Activated T-helper 1 cell treated with anti-CD3 and anti-CD28 coated beads, Interleukin-12 subunit alpha, Interleukin-12 subunit beta, Interleukin-2, Interleukin-4 antibody, amounts not matched to agents 30 ng/mL and 10 ng/mL and 1 ng/mL, durations not matched to agents 14 hours and 24 hours and 36 hours (primary cell): ENCODE measurements at places on chromosomes 3 and 15. TPM values are rescaled to one million over a fixed set of nuclear protein-coding genes. Genes with fewer than 3 reads are reported as not detected.

DNA sequence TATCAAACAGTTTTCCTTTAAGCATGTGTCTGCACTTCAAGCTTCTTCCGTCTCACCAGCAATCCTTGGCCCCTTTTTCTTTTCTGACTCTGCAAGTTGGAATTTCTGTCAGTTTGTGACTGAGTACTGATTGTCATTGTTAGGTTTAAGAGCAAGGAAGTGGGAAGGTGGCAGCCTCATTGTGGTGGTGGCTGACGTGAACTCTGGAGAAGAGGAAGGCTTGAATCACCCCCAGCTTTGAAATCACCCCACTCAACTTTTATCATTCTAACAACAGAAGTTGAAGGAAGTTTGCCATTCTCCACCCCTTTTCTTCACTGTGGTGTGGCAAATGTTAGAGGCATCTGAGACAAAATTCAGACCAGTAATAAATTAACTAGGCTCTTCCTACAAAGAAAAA is 231.6 kb upstream of the AGTR1 start:
- no peak for DNase-seq
- no peaks in the 10 kb centered on the region for H3K4me1 ChIP-seq
- no peak overlapping the region for H3K27ac ChIP-seq
- no peaks in the 10 kb centered on the region for H3K36me3 ChIP-seq
- no peaks in the 10 kb centered on the region for H3K27me3 ChIP-seq
- no peak overlapping the region for H3K4me3 ChIP-seq

DNA sequence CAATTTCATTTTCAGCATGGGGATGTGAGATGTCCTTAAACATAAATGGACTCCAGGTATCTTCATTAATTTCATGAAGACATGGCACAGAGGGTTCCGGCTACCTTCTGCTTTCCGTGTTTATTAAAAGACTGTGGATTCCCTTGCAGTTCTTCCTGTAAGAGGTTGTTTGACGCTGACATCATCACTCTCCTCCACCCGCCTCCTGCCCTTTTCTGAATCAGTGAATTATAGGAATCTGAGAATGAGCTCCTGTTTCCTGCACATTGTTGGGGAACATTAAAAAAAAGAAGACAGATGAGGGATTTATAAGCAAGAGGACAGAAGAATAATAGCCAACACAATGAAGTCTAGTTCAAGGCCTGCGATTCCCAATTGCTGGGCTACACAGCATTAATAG is 191.3 kb downstream of the LPP start:
- H3K4me3 ChIP-seq = no peak overlapping the region
- no peak overlapping the region for H3K27ac ChIP-seq
- peaks cover 18% of the 10 kb centered on the region for H3K4me1 ChIP-seq
- no peak for DNase-seq
- H3K27me3 ChIP-seq = peaks cover 12% of the 10 kb centered on the region
- H3K36me3 ChIP-seq = peaks cover 13% of the 10 kb centered on the region

DNA sequence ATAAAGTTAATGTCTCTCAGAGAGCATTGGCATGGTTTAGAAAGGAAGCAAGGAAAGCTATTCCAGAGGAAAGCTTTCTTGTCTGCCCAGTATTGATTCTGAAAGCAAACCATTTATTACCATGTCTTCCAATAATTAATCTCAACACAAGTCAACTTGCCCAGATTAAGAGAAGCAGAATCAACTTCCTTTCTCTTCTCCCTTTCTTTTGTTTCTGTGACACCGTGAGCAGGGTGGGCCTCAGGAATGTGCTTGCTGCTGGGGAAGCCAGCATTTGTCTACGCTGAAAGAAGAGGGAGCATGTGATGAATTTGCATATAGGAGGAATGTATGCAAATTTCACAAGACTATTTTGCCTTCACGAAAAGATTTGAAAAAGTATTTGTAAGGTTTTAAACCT is 368.6 kb upstream of the ROPN1 start:
- H3K4me3 ChIP-seq = no peak overlapping the region
- no peaks in the 10 kb centered on the region for H3K4me1 ChIP-seq
- H3K27ac ChIP-seq = no peak overlapping the region
- peaks cover 10% of the 10 kb centered on the region for H3K27me3 ChIP-seq

- no peak overlapping the region for H3K27ac ChIP-seq
- H3K4me3 ChIP-seq = no peak overlapping the region
- no peak for DNase-seq
- no peaks in the 10 kb centered on the region for H3K36me3 ChIP-seq
- no peaks in the 10 kb centered on the region for H3K4me1 ChIP-seq
Observed at GRCh38 chr3:60325610-60326170, 925.6 kb downstream of the FHIT start.

GRCh38 chr15:68340726-68341671 is 63.5 kb downstream of the FEM1B start:
- no peak overlapping the region for H3K4me3 ChIP-seq
- H3K36me3 ChIP-seq = no peaks in the 10 kb centered on the region
- H3K27me3 ChIP-seq = peaks cover 6% of the 10 kb centered on the region
- no peaks in the 10 kb centered on the region for H3K4me1 ChIP-seq

- H3K27ac ChIP-seq = no peak overlapping the region
- H3K4me3 ChIP-seq = no peak overlapping the region
- H3K4me1 ChIP-seq = no peaks in the 10 kb centered on the region
- H3K27me3 ChIP-seq = no peaks in the 10 kb centered on the region
- H3K36me3 ChIP-seq = no peaks in the 10 kb centered on the region
Observed at GRCh38 chr3:22216601-22217000, 465.6 kb upstream of the ZNF385D start.

DNA sequence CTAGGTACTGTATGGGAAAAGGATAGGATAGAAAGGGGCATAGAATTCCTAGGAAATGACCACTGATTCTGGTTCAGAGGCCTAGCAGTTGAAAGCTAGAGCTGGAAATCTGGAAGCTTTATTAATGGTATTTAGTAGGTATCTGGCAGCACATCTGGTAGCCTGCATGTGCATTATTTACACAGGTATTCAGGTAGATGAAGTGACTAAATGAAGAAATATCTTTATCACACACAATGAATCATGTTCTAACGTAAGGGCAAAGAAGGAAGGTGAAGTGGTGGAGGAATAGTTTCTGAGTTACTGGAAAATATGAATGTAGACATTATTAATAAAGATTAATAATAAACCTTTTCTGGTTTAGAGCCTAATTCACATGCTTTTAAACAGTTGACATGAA is 119.9 kb downstream of the MBNL1 start:
- H3K27ac ChIP-seq = peak overlapping the region; percentile 36
- no peak for DNase-seq
- H3K36me3 ChIP-seq = peaks cover 12% of the 10 kb centered on the region
- no peaks in the 10 kb centered on the region for H3K27me3 ChIP-seq
- H3K4me1 ChIP-seq = peaks cover 57% of the 10 kb centered on the region

DNA sequence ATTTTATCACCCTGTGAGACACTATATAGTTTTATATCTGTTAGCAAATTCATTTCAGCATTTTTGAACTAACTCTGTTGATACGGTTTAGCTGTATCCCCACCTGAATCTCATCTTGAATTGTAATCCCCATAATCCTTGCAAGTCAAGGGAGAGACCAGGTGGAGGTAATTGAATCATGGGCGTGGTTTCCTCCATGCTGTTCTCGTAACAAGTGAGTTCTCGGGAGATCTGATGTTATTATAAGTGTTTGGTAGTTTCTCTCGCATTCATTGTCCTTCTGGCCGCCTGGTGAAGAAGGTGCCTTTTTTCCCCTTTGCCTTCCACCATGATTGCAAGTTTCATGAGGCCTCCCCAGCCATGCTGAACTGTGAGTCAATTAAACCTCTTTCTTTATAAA is 53.2 kb upstream of the TMC3 start:
- no peak for DNase-seq
- no peak overlapping the region for H3K27ac ChIP-seq
- no peaks in the 10 kb centered on the region for H3K36me3 ChIP-seq
- no peaks in the 10 kb centered on the region for H3K4me1 ChIP-seq
- H3K4me3 ChIP-seq = no peak overlapping the region

- H3K36me3 ChIP-seq = no peaks in the 10 kb centered on the region
- no peak overlapping the region for H3K4me3 ChIP-seq
- no peak overlapping the region for H3K27ac ChIP-seq
- H3K27me3 ChIP-seq = no peaks in the 10 kb centered on the region
Observed at GRCh38 chr15:88083811-88084760, 172.5 kb downstream of the NTRK3 start.

DNA sequence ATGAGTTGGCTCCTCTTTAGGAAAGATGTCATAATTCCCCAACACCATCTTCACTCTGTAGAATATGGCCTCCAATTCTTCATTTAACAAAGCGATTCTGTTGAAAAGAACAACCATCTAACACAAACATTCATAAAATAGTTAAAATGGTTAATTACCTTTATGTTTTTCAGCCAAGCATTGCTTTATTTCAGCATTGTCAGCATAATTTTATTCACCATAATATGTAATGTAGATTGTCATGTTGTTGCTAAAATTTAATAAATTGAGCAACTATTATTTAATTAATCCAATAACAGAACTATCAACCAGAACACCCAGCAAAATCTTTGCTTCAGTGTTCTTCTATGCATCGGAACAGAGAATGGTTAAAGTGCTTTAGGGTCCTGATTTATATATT is 46.2 kb upstream of the EPHA3 start:
- no peaks in the 10 kb centered on the region for H3K27me3 ChIP-seq
- H3K27ac ChIP-seq = no peak overlapping the region
- no peak overlapping the region for H3K4me3 ChIP-seq

DNA sequence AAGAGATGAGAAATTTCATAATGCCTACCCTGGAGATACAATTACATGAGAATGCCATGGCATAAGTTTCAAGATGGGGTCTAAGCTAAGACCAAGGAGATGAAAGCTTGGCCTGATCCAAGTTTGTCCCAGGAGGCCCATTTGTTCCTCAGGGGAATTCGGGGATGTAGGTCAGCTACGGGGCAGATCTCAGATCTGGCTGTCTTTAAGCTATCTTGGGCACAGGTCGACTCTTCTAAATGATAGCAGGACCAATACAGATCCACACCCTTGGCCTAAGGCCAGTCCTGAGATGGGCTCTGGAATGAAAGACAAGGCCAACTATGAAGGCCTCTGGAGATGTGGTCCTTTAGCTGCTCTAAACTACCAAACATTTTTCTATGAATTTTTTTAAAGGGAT is 16.6 kb downstream of the ABI3BP start:
- H3K4me3 ChIP-seq = no peak overlapping the region
- no peak for DNase-seq
- H3K27ac ChIP-seq = no peak overlapping the region

DNA sequence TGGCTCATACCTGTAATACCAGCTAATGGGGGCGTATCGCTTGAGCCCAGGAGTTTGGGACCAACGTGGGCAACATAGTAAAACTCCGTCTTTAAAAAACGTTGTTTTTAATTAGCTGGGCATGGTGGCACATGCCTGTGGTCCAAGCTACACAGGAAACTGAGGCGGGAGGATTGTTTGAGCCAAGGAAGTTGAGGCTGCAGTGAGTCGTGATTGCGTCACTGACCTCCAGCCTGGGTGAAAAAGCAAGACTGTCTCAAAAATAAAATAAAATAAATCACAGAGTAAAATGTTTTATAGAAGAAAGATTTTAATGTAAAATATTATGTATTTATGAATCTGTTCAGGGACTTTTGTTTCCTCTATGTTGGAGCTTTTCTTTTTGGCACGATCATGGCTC is 15.3 kb upstream of the STRIT1 start:
- H3K27me3 ChIP-seq = peaks cover 2% of the 10 kb centered on the region
- no peak overlapping the region for H3K27ac ChIP-seq
- H3K4me3 ChIP-seq = no peak overlapping the region
- DNase-seq = no peak
- no peaks in the 10 kb centered on the region for H3K36me3 ChIP-seq
- H3K4me1 ChIP-seq = no peaks in the 10 kb centered on the region

DNA sequence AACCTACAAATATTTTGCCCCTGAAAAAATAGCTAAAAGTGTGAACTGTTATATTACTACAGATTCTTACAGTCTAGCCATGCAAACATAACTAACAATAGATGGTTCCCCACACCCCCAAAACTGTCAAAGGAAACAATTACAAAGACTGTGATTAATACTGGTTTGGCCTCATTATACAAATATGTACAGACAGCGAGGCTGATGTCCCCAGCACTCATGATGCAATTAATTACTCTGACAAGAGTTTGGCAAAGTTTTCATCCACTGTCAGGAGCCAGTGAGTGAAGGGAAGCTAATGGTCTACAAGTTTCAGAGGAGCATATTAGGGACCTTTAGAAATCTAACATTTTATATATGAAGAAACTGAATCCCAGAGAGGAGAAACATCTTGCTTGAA is 61.0 kb downstream of the HMG20A start:
- DNase-seq = no peak
- no peak overlapping the region for H3K27ac ChIP-seq
- H3K4me3 ChIP-seq = no peak overlapping the region
- no peaks in the 10 kb centered on the region for H3K27me3 ChIP-seq

- peaks cover 4% of the 10 kb centered on the region for H3K27me3 ChIP-seq
- peak within 1 kb of the TSS; percentile 90 for H3K4me3 ChIP-seq
- peak; percentile 88 for DNase-seq
- peaks cover 18% of the 10 kb centered on the region for H3K4me1 ChIP-seq
- H3K36me3 ChIP-seq = peaks cover 2% of the 10 kb centered on the region
- peak within 1 kb of the TSS; percentile 80 for H3K27ac ChIP-seq
Observed at GRCh38 chr3:142148792-142149672, at the start of gene TFDP2. Gene TFDP2, minus strand, starts transcription at chr3:142149544. Its CDS starts 47,795 bp downstream, at chr3:142101749.

- H3K27me3 ChIP-seq = peaks cover 31% of the 10 kb centered on the region
- H3K27ac ChIP-seq = peak overlapping the region; percentile 64
- no peak for DNase-seq
- H3K36me3 ChIP-seq = peaks cover 3% of the 10 kb centered on the region
- peaks cover 36% of the 10 kb centered on the region for H3K4me1 ChIP-seq
- H3K4me3 ChIP-seq = peak overlapping the region; percentile 74
Observed at GRCh38 chr3:194142156-194142910, 6.4 kb downstream of the HES1 start.

GRCh38 chr3:105805404-105805803 is 63.4 kb downstream of the CBLB start:
- H3K36me3 ChIP-seq = peaks cover 43% of the 10 kb centered on the region
- H3K27me3 ChIP-seq = no peaks in the 10 kb centered on the region
- DNase-seq = no peak

- DNase-seq = no peak
- no peak overlapping the region for H3K4me3 ChIP-seq
- H3K27ac ChIP-seq = no peak overlapping the region
- H3K27me3 ChIP-seq = no peaks in the 10 kb centered on the region
- no peaks in the 10 kb centered on the region for H3K36me3 ChIP-seq
Observed at GRCh38 chr3:76039431-76039830, 254.1 kb upstream of the ZNF717 start.

GRCh38 chr15:24683736-24684135 is 8.2 kb downstream of the NPAP1 start:
- H3K4me3 ChIP-seq = no peak overlapping the region
- H3K36me3 ChIP-seq = no peaks in the 10 kb centered on the region
- H3K4me1 ChIP-seq = no peaks in the 10 kb centered on the region
- no peaks in the 10 kb centered on the region for H3K27me3 ChIP-seq
- H3K27ac ChIP-seq = no peak overlapping the region

The SYNPR gene
- not detected in 2 replicates for total RNA-seq

The GRAMD2A gene
- total RNA-seq = 0.21 TPM in 1 of 2 replicates, not detected in the other

The INSYN1 gene
- not detected in 2 replicates for total RNA-seq

The IL17RD gene
- 0.15 TPM in 1 of 2 replicates, not detected in the other for total RNA-seq

The CRYGS gene
- total RNA-seq = 3.2 TPM in 2 replicates

The SLC12A1 gene
- not detected in 2 replicates for total RNA-seq

The PRR23E gene
- not detected in 2 replicates for total RNA-seq

The SLC6A11 gene
- total RNA-seq = not detected in 2 replicates

The ALG1L2 gene
- total RNA-seq = not detected in 2 replicates

The COL6A6 gene
- total RNA-seq = not detected in 2 replicates
